Memory B cell (primary cell): ENCODE measurements at places on chromosomes 6 and 20.

GRCh38 chr6:50102676-50103075 lies 52.9 kb upstream of the DEFB112 start:
- H3K27me3 ChIP-seq = no peaks in the 10 kb centered on the region
- no peak overlapping the region for H3K4me3 ChIP-seq
- no peak for DNase-seq
- H3K36me3 ChIP-seq = no peaks in the 10 kb centered on the region

DNA sequence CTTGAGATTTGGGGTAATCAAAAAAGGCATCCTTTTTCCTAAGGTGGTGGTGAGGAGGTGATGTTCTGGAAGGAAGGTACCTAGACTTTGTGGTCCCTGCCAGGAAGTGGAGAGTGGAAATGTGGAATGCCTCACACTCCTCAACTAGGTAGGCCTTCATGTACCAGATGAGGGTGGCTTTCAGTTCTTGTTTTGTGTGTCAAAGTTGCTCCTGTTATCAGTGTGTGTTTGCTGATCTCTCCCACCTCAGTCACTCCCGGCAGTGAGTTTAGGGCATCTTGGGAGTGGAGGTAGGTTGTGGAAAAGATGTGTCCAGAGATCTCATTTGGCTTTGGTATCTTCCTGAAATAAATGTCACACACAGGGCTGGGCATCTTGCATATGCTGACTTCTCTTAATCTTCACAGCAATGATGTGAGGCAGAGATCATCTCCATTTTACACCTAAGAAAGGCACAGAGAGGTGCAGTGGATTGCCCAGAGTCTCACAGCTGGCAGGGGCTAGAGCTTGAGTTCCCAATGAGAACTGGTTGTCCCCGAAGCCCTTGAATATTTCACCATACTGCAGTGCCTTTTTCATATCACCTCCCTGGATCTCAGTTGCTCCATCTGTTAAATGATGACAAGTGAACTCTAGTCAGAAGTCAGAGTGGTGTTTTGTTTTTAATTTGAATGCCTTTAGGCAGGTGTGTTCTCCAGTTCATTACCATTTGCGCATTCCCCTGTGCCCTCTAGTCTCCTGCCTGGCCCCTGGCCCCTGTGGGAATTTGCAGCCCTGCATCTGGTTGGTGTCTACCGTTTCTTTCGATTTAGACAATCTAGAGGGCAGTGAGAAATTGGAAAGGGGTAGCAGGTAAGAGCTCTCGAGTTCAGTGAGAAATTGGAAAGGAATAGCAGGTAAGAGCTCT lies 2.9 kb downstream of the PKIG start:
- DNase-seq = no peak
- H3K4me3 ChIP-seq = peak overlapping the region; percentile 92
- H3K27me3 ChIP-seq = no peaks in the 10 kb centered on the region
- peaks cover 15% of the 10 kb centered on the region for H3K36me3 ChIP-seq
- H3K27ac ChIP-seq = peak overlapping the region; percentile 97
- peaks cover 75% of the 10 kb centered on the region for H3K4me1 ChIP-seq

- H3K4me3 ChIP-seq = no peak overlapping the region
- H3K4me1 ChIP-seq = no peaks in the 10 kb centered on the region
- H3K27me3 ChIP-seq = no peaks in the 10 kb centered on the region
- H3K36me3 ChIP-seq = no peaks in the 10 kb centered on the region
- DNase-seq = no peak
- no peak overlapping the region for H3K27ac ChIP-seq
Observed at GRCh38 chr6:22222469-22222868, 74.4 kb downstream of the PRL start.

GRCh38 chr20:25749649-25750048 lies 53.0 kb upstream of the ZNF337 start:
- H3K27me3 ChIP-seq = no peaks in the 10 kb centered on the region
- H3K27ac ChIP-seq = peak overlapping the region; percentile 88

GRCh38 chr20:51650685-51651134 lies 108.2 kb upstream of the NFATC2 start:
- H3K27ac ChIP-seq = no peak overlapping the region
- peak; percentile 2 for DNase-seq
- no peaks in the 10 kb centered on the region for H3K36me3 ChIP-seq
- peaks cover 1% of the 10 kb centered on the region for H3K27me3 ChIP-seq

- H3K4me3 ChIP-seq = no peak overlapping the region
- peaks cover 12% of the 10 kb centered on the region for H3K27me3 ChIP-seq
Observed at GRCh38 chr20:50646483-50646996, 44.8 kb downstream of the RIPOR3 start.

DNA sequence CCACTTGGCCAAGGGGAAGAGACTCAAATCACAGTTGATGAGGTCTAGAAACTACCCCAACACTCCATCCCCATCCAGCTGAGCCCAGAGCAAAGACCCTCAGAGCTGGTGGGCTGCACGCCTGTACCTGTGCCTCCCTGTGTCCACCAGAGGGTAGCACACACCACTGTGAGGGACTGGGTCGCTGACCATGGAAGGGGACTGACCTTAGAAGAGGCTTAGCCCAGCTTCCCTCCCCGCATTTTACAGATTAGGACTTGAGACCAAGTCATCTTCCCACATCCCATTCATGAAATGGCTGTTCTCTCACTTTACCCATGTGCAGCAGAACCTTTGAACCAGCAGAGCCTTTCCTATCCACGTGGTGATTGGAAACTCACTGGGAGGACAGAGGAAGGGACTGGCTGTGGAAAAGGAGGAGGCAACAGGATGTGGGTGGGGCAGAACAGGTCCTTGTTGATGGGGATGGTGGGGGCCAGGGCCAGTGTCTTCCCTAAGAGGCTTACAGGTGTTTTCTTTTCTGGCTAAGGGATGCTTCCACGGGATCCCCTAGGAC lies 44.3 kb downstream of the CPXM1 start:
- H3K4me1 ChIP-seq = peaks cover 6% of the 10 kb centered on the region
- no peak for DNase-seq
- no peaks in the 10 kb centered on the region for H3K36me3 ChIP-seq

GRCh38 chr6:53831936-53832660 lies 37.3 kb downstream of the LRRC1 start:
- H3K27me3 ChIP-seq = no peaks in the 10 kb centered on the region
- H3K4me1 ChIP-seq = peaks cover 19% of the 10 kb centered on the region
- H3K4me3 ChIP-seq = no peak overlapping the region
- H3K27ac ChIP-seq = no peak overlapping the region
- no peak for DNase-seq
